NCI-H187 (cell line): ENCODE measurements at places on chromosomes 5 and 9.

- no peak for DNase-seq
Observed at GRCh38 chr9:101582553-101582952, 12.2 kb downstream of the PPP3R2 start.

GRCh38 chr5:128121651-128122050 is 38.1 kb downstream of the SLC12A2 start:
- no peak for DNase-seq

GRCh38 chr5:149871471-149871870 is 73.1 kb downstream of the PDE6A start:
- no peak for DNase-seq

GRCh38 chr9:124760719-124761118 is 10.4 kb downstream of the NR6A1 start:
- DNase-seq, result no peak

- no peak for DNase-seq
Observed at GRCh38 chr5:178319541-178320041, 87.0 kb upstream of the PHYKPL start.

- peak; percentile 8 for DNase-seq
Observed at GRCh38 chr5:69493396-69494133, 975 bp downstream of the OCLN start.

GRCh38 chr9:73153793-73154227 is 2.1 kb downstream of the ANXA1 start:
- DNase-seq, result no peak

DNA sequence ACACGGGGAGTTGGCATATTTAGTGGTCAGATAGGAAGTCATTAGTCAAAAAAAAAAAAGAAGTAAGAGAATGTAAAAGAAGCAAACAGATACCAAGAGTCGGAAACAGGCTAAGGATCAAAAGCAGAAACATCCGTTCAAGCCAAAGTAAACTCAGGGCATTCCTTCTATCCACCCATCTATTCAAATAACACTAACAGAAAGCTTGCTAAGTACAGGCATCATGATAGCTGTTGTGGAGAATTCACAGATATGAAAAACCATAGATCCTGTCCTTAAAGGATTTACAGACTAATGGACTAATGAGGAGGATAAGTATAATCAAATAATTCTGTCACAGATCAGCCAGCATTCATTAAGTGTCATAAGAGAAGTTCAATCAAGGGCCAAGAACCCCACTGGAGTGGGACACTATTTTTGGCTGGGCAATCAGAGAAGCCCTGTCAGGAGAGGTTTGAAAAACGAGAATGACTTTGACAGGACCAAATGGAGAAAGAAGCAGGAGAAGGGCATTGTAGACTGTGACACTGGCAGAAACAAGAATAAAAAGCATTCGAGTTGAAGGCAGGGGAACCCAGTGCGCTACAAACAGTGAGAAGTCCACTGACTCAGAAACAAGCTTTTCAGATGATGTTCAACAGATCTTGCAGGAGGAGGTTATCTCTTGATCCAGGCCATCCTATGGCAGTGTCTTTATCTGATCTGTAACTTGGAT is 154.2 kb upstream of the TSLP start:
- no peak for DNase-seq

DNA sequence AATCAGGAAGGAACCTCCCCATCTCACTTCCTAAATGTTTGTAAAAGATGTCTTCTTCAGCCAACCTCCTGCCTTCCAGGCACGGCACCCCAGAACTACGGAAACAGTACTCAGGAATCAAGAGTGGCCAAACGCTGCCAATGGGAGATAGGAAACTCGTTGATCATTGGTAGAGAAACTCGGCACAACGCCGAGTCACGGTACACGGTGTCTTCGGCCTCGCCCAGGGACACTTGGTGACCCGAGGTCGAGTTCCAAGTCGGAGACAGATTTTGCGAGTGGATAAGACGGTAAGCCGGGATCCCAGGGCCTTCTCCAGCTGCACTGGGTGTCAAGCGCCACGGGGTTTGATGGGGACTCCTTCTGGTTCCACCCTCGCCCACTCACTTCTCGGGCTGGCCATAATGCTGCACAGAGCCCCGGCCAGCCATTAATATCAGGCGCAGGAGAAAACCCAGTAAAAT is 343 bp downstream of the KIAA0825 start:
- peak; percentile 68 for DNase-seq

DNA sequence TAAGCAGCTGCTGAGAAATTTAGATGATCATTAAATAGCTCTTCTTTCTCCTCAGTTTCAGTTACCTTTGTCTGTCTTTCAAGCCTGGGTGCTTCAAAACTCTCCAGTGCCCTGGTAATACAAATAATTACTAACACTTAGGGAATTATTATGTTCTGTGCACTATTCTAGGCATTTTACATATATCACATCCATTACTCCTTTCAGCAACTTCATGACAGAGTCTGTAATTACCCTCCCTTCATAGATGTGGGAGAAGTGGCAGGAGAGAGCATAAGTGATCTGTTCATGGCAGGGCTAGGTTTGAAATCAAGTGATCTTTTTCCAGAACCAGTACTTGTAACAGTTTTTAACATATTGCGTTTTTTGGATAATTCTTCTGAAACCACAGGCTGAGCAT is 32.0 kb downstream of the MAN2A1 start:
- DNase-seq, result no peak

DNA sequence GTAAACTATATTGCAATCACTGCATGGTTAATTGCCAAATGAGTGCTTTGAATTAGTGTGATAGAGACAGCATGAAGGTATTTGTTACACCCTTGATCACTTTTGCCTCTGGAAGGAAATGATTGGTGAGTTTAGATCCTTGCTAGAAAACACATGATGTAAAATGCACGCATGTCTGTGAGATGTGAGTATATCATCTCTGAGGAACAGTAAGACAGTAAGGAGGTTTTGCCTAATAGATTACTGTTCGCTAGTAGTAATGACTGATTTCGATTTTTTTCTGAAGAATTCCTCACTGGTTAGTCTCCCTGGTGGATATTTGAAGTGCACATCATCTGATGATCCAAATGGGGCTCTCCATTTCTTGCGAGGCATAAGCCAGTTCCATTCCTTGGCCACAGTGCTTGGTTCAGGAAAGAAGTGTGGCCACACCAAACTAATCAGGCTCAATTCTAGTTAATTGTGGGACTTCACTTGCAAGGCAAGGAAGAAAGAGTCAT is 156.4 kb upstream of the ADRA1B start:
- DNase-seq, result no peak
